ENCODE measurements at places on chromosomes 7 and 10.

DNA sequence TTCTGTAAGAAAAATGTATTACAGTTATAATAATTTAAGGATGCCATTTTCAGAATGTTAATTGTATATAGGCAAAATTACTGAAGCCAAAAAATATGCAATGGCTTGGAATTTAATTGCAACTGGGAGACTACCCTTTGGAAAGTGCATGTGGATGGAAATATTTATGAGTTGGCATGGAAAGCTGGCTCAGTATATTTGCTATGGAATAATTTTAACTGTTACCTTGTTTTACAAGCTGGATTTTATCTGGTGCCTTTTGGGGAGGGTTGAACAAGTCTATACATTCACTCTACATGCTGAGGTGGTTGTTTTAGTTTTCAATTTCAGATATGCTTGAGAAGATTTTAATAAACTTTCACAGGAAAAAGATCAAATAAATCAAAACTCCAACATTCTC, 80.9 kb upstream of the ABCB5 start:
- no peak for DNase-seq

- no peak for DNase-seq
Observed at GRCh38 chr7:12930534-12930933, 243.1 kb downstream of the ARL4A start.

GRCh38 chr10:75876710-75877109, 445.3 kb downstream of the LRMDA start:
- DNase-seq: no peak

- no peak for DNase-seq
Observed at GRCh38 chr7:39453743-39454355, 112.4 kb upstream of the YAE1 start.

DNA sequence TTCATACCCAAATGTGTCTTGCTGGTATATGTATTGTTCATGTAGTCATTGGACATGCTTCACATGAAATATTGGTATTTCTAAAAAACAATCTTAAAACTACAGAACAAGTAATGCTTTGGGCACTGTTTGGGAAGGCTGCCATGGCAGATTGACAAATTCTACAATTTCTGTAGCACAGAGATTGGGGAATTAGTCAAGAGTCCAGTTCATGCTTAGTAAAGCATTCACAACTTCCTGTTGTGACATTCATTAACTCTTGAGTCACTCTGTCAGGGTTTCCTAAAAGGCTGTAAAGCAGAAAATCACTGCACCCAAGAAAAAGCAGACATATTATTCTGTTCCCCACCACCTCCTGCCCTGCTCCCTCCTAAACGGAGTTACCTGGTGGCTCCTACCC, 398.9 kb downstream of the PHTF2 start:
- DNase-seq: no peak

DNA sequence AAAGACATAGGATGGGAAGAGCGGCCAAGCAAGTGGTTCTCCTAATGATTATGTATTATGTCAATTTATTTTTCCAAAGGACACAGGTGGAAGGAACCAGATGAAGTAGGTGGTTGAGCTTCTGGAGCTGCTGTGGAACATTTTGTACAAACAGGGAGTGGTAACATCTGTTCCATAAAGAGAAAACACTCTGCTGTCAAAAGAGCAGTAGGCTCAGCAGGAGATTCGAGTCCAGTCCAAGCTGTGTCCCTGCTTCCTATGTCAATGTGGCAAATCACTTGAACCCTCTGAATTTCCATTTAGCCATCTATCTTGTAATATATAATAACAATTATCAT, 448.0 kb upstream of the ANKRD30A start:
- no peak for DNase-seq

- DNase-seq: no peak
Observed at GRCh38 chr7:122632238-122632637, 66.7 kb downstream of the RNF133 start.

- no peak for DNase-seq
Observed at GRCh38 chr10:115050375-115051010, 42.7 kb upstream of the ATRNL1 start.

All from breast epithelium (tissue), 4 donors.